ENCODE measurements at places on chromosomes 3 and 15.

- DNase-seq, result no peak
Measured at GRCh38 chr15:39125226-39125625, 455.7 kb upstream of the THBS1 start.

DNA sequence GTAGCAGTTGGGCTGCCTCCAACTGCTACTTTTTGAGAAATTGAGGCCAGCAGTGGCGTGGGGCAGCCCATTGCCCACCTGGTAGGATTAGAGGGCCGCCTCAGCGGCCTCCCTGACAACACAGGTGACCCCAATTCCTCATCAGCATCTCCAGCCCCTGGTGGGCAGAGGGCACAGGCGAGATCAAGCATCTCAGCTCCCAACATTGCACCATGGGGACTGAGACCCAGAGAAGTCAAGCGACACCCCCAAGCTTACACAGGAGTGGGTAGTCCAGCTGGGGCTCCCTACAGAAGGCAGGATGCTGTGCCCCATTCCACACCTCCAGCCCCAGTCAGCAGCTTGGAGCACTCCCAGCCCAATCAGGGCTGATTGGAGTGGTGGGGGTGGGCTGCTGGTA lies 228 bp upstream of the H1-8 start:
- no peak for DNase-seq

- DNase-seq, result no peak
Measured at GRCh38 chr3:32009101-32009500, 27.6 kb downstream of the ZNF860 start.

DNA sequence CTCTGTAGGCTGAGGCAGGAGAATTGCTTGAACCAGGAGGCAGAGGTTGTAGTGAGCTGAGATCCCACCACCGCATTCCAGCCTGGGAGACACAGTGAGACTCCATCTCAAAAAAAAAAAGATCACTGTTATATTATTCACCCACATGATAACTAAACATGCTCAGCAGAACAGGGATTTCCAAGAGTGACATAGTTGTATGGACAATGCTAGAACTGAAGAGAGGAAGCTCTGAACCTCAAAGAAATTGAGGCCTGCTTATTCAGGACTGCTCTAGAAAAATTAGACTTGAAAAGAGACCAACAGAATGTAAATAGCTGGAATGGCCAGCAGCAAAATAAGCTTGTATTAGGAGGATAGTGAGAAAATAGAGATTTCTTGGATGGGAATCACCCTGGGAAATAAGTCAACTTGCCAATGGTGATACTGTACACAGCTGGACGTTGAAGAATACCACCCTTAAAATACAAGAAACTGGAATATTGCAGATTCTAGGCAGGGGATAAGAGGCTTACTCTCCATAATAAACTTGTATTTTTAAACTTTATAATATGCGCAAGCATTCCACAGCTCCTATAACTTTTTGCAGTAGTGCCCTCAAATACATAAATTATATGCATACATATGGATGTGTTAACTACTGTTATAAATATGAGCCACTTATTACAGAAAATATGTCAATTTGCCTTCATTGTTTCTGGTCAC lies 28.2 kb downstream of the PIK3CB start:
- DNase-seq, result no peak

GRCh38 chr15:100951965-100952364 lies 32.8 kb downstream of the LRRK1 start:
- DNase-seq, result no peak

Measured in stimulated activated CD8-positive, alpha-beta memory T cell treated with anti-CD3 and anti-CD28 coated beads, Interleukin-15, amount 100 ng/mL, for 4 hours (primary cell).